ENCODE measurements at places on chromosomes 16 and 17.

- no peak for DNase-seq
Measured at GRCh38 chr16:78365366-78365765, 265.9 kb downstream of the WWOX start.

DNA sequence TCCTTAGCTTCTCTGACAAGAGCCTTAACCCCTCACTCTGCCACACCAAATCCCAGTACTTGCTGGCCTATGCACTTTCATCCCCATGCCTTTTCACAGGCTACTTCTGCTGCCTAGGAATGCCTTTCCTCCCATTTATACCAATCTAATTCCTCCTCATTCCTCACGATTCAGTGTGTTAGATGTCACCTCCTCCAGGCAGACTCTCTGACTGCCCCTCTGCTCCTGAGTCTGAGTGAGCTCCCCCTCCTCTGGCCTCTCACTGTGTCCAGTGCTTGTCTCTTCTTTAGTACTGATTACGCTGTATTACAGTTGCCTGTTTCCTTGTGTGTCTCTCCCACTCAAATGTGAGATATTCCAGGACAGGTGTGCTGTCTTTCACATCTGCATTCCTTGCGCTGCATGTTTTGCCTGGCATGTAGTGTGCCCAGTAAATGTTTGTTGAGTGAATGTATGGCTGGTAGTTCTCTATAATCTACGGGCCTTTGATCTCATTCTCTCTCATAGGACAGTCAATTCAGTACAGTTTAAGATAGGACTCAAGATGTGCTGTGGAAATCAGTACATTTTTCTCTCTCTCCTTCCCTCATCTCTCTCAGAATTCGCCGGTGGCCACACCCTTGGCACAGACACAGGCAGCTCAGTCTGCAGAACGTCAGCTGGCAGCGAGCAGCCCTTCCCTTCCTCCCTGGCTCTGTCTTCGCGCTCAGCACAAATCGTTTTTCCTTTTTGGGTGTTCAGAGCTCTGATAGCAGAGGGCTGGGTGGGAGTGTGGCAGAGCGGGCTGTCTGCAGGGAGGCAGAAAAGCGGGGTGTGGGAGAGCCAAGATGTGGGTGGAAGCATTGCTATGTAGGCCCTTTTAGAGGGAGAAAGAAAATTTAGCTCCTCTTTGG is 18.5 kb downstream of the ARL4D start:
- DNase-seq = no peak

DNA sequence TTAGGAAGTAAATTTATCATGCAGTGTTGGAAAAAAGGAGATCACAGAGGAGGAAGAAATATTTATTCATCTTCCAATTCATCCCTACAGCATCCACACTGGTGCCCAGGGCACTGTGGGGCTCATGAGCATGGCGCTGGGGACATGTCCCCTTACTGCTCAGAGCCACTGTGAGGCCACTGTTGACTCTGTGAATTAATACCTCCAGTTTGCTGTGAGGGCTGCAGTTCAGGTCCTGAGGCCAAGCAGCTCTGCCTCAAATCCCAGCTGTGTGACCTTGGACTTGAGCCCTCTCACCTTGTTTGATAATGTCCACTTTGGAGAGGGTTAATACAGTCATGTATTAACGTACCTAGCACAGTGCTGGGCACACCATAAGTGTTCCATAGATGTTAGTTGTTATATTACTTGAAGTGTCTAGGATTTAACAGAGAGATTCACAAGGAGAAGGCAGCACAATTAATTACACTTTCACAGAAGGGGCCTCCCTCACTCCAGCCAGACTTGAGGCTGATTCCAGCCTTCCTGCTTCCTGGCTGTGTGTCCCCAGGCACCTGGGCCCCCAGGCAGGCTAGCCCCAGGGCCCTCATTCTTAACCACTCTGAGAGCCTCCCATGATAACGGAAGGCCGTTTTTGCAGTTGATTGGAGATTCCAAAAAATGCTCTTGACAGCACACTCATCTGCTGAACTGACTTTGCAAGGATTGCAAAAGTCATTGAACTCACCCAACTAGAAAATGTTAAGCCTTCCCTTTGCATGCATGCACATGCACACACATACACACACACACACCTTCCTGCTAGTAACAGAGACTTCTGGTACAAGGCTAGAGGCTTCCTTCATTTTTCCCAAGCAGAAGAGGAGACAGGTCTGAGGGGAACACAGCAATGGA is 29.4 kb downstream of the KATNIP start:
- DNase-seq = no peak

DNA sequence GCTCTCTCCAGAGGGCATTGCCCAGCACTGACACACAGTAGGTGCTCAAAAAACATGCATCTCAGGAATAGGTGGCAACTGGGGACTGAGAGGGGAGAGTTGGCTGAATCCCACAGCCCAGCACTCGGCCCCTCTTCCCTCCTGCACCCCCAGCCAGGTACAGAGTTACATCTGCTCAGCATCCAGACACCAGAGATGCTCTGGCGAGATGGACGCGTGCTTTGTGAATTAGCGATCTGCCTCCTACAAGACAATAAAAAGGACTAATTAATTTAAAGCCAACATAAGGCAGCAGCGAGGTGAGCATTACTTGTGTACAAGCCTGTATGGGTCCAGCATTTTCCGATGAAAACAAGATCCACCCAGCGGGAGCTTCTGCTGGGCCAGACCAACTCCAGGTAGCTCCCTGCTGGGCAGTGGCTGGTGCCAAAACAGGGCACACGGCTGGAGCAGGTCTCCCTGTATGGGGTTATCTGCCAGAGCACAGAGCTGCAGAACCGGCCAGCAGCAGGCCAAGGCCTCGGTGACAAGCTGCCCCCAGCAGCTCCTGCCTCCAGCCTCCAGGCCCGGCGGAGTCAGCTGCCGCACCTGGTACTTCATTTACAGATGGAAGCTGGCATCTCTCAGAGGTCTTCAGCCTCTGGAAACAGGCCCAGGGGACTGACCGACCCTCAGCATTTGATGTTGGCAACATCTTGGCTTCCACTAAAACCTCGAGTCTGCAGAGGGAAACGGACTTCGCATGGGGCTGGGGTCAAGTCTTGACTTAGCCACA is 219.7 kb upstream of the SDK2 start:
- no peak for DNase-seq

DNA sequence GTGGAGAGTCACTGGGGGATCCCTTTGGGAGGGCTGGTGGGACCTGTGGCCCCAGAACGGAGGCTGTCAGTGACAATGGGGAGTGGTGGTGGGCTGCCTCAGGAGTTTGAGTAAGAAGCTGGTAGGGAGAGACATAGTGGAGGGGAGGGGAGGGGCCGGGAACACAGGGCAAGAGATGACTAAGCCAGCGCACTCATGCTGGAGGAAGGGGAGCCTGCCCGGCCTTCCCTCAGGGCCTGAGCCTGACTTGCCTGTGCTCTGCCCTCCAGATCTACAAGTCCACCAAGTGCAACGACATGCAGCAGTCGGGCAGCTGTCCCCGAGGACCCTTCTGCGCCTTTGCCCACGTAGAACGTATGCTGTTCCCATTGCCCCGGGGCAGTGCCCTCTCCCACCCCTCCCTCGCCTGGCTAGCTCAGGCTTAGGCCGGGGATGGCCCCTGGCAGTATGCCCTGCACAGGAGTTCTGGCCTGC is 29.3 kb downstream of the UNC13D start:
- no peak for DNase-seq

DNA sequence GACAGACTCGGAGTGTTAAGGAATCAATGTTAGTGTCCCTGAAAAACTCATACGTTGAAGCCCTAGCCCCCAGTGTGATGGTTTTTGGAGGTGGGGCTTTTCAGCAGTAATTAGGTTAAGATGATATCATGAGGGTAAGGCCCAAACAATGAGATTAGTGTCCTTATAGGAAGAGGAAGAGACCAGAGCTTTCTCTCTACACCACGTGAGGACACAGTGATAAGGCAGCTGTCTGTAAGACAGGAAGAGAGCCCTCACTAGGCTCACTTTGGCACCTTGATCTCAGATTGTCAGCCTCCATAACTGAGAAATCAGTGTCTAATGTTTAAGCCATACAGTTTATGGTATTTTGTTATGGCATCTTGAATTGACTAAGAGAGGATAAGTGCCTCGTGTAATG is 403.2 kb downstream of the NPIPA7 start:
- no peak for DNase-seq

DNA sequence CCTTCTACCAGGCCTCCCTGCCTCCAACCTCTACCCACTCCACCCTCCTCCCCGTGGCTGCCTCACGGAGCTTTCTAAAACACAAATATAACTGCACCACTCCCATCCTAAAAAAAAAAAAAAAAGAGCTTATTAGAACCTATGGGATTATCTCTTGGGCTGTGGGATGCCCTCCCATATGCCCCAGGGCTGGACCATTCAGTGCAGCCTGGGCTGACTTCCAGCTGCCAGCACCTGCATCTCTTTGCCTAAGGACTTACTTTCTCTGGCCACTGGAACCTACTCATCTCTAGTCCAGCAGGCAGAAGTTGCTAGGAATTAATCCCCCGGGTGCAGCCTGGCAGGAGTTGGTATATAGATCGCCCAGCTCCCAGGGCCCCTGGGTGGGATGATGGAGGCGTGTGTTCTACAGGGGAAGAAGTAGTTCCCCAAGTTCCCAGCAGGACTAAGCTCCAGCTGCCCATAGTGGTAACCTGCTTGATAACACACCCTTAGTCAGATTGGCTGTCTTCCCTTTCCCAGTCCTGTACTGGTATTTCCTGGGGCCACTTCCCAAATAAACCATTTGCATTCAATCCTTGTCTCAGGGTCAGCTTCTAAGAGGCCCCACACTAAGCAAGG is 10.3 kb downstream of the MPP3 start:
- no peak for DNase-seq

DNA sequence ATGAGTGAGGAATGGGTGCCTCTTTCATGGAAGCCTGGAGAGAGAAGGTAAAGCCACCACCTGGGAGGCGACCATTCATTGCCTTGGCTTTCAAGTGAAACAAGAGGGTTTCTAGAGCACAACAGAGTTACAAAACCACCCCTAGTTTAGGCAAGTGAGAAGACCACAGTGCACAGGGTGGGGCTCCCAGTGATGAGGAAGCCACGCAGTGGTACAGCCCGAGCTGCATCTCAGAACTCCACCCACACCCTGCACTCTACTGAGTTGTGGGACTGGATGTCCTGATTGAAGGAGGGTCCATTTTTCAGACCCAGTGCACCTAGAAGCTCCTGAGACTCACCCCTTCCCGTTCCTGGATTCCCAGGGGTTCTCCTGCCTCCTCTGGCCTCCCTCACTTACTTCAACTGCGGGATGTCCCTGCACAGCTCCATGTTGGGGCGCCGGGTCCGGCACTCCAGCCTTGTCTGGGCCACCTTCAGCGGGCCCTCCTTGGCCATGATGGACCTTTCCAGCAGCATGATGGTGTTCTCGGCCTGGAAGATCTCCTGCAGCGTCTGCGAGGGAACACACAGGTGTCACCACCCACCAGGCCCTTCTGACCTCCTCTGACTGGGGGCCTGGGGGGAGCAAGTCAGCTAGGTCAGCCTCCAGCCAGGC is 55.1 kb upstream of the EMP2 start:
- no peak for DNase-seq

GRCh38 chr16:67571981-67572431 is 9.7 kb downstream of the CTCF start:
- DNase-seq = no peak

DNA sequence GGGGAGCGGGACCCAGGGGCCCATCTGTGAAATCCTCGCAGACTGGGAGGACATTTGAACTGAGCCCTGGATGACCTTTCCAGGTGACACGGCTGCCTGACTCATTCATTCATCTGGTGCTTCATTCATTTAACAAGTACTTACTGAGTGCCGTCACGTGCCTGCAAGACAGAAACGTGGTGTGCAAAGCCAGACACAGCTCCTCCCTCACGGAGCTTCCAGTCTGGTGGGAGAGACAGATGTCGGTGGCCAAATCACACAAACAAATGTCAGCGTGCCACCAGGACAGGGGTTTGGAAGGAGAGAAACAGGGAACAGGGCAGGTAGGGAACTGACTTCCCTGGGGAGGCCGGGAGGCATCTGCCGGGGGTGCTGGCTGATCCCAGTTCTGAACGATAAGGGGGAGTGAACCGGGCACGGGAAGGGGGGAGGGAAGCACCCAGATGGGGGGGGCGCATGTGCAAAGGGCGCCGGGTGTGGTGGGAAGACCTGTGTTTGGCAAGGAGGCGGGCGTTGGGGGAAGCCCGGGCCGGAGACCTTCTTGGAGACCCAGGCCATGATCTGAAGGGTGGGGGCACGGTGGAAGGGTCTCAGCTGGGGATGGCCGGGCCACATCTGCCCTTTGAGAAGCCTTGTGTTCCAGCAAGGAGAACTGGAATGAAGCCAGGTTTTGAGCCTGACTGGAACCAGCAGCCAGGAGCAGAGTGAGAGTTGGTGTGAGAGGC is 93.6 kb upstream of the CIBAR2 start:
- DNase-seq = no peak

DNA sequence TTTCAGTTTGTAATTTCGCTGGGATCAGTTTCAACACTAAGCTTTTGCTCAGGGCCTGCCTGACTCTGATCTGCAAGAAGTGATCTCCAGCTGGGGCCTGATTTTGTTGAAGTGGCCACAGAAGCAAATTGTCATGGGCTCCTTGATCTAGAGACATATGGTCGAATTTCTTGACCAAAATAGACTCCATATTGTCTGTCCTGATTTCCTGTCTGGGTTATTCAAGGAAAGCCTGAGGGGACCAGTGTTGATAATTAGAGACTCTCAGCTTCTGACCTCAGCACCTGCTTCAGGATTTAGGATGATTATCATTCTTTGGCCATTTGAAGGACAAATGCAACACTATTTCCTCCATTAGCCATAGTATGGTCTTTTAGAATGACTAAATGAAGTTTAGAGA is 48.9 kb upstream of the MSI2 start:
- no peak for DNase-seq

DNA sequence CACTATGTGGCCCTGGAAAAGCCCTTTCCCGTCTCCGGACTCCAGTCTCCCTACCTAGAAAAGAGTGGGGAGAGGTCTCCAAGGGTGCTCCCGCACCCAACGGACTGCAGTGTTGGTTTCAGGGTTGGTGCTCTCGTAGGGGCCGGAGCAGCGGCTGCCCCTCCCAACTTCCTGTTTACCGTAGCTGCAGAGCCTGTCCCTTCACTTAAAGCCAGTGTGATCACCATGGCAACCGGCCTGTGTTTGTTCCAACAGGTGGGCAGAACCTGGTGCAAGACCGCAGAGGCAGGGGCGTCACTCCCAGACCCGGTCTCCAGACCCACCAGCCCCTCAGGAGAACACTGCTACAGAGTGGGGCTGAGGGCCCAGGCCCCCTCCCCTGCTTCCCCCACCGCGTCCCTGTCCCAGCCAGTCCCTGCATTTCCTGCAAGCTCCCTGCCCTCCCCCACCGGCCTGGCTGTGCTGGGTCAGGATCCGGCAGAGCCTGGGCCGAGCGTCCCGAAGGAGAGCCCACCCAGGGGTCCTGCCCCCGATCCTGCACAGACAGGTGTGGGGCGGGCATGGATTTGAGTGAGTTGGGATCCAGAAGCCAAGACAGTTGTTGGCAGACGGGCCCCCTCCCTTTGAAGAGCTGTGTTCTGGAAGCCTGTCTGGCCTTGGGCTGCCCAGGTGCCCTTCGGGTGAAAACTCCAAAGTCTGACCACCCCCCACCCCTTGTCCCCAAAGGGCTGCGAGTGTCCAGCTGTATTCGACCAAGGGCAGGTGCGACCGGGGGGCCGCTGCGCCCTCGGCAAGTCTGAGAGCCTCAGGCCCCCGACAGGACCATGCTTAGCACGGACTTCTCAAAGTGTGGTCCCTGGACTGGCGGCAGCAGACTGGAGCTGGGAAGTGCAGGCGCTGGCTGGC is 1.5 kb upstream of the BAIAP3 start:
- DNase-seq = peak; percentile 71

Data from NCI-H510A treated with DMSO at 0.1 percent for 48 hours (cell line).